ENCODE measurements at places on chromosomes 12 and 14.

DNA sequence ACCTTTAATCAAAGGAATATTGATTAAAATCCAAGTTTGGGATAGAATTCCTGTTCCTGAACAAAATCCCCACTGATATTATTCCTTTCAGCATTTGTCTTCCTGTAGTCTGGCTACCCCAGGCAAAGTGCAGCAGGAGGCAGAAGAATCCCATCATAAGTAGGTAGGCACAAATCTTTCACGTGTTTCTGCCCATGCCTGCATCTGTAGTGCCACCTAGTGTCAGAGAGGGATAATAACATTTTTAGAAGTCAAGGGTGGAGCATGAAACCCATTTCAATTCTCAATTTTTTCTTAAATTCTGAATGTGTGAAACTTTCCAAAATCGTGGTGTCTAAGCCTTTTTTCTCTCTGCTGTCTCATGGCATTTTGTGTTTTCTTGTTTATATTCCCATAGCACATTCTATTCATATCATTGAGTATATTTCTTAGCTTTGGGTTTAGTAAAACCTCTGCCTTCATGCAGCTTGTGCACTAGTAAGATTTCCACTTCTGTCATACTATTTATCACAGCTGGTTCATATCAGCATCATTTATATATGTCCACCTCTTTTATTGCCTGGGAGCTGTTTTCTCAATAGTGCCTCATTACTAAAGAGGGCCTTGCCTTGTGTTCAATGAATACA is 47.8 kb upstream of the RERG start:
- no peak for DNase-seq

- no peak for DNase-seq
Observed at GRCh38 chr12:10097521-10097920, 1.3 kb downstream of the CLEC1A start.

- no peak for DNase-seq
Observed at GRCh38 chr14:59465316-59466135, at the start of gene GPR135. GPR135 (minus strand) TSS chr14:59465380; CDS start chr14:59465226, 154 bp downstream.

- DNase-seq, result no peak
Observed at GRCh38 chr12:91577586-91578539, 395.2 kb upstream of the DCN start.

GRCh38 chr12:2826721-2827515 is 7.9 kb downstream of the NRIP2 start:
- no peak for DNase-seq

- no peak for DNase-seq
Observed at GRCh38 chr12:57456145-57456700, 1.1 kb downstream of the INHBE start.

- no peak for DNase-seq
Observed at GRCh38 chr12:132566516-132567131, 43.8 kb downstream of the LRCOL1 start.

DNA sequence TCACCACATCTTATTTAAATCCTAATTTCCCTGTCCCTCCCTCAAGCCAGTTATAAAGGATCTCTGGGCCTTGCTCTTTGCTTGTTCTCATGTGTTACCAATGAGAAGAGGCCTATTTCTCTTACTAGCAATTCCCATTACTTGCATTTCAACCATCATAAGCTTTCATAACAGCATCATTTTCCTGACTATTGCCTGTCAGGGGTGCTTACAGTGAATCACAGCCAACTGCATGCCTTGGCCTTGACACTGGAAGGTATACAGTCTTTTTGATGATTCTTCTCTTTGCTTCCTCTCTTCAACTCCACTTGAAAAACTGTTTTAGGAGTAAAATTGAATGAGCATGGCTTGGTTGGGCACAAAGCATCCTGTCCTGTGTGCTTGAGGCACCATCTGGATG is 127.0 kb downstream of the NPAS3 start:
- DNase-seq, result no peak

DNA sequence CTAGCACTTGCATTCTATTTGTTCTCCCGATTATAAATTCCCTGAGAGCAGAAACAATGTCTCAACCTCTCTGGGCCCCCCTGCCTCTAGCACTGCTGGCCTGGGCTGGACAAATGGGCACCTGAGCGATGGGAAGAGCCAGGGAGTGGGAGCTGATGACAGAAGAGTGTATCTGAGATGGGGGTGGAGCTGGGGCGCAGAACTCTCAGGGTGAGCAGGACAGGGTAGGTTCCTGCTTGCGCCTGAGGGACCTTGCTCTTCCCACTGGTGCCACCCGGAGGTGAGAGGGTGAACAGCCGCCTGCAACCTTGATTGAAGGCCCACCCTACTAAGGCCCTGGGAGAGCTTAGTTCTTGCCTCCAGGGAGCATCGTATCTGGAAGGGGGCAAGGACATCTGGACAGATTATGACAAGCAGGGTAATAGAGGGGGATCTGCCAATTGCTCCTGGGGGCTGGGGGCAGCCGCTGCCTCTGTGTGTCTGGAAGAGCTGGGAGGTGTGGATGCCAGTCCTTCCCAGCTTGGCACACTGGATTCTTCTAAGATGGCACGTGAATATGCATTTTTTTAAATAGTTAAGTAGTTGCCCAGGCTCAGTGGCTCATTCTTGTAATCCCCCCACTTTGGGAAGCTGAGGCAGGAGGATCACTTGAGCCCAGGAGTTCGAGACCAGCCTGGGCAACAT is 43.0 kb upstream of the TSPAN9 start:
- no peak for DNase-seq

- DNase-seq, result no peak
Observed at GRCh38 chr14:80403036-80403435, 191.7 kb upstream of the DIO2 start.

- no peak for DNase-seq
Observed at GRCh38 chr14:81005540-81006228, 50.3 kb downstream of the TSHR start.

- no peak for DNase-seq
Observed at GRCh38 chr12:116750298-116750697, 12.2 kb downstream of the RNFT2 start.

DNA sequence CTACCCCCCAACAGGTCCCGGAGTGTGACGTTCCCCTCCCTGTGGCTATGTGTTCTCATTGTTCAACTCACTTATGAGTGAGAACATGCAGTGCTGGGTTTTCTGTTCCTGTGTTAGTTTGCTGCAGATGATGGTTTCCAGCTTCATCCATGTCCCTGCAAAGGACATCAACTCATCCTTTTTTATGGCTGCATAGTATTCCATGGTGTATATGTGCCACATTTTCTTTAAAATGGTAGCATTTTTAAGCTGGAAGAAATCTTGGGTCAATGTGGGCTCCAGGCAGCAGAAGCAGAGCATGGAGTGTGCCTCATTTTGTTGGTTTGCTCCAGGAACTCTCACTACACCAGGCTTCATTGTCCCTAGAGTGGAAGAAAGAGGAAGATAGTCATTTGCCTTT is 47.6 kb upstream of the ITPR2 start:
- no peak for DNase-seq

GRCh38 chr12:41013881-41014642 is 174.1 kb upstream of the PDZRN4 start:
- DNase-seq, result no peak

DNA sequence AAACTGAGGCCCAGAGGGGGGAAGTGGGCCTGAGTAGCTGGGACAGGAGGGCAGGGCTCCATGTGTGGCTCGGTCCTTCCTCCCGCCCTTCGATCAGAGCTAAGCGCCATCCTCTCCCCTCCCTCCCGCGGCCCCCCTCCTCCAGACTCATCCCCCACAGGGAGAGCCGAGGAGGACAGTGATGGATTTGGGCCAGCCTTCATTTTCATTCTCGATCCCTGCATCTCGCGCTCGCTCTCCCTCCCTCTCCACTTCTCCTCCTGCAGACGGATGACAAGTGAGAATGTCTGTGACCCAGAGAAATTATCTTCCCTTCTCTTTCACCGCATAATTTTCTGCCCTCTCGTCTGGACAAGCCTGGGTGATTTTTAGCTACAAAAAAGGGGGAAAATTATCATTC is 183.3 kb downstream of the RBM19 start:
- no peak for DNase-seq

DNA sequence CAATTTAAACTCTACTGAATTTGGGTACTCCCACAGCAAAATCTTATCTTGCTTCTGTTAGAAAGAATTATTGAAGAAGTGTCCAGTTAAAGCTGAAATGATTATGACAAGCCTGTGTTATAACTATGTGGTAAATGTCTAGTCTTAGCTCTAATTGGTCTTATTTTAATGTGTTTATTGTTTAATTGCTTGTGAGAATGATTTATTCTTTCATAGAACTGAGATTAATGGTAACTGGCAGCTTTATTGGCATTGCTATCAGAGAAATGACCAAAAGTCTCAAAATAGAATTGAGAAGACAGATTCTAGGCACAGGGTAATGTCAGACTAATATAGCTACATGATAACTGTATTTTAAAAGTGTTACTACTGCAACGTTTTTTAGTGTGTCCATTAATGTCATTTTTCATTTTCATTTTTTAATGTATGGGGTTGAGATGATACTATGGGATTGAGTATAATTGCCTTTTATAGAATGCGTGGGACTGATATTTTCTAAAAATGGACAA is 458.7 kb downstream of the AEBP2 start:
- DNase-seq, result no peak

DNA sequence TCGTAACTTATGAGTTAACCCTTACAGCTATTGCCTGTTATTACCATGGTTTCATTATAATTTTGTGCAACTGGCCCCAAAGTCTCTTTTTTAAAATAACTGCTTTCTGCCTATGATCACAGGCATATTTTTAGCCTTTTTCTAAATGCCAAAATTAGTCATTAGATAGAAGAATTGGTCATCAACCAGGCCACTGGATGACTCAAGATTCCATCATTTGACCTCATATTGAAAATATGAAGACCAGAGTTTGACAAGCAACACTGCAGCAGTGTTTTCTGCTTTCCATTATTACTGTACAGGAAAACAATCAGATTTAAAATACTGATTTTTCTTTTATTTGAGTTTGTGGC is 54.7 kb upstream of the OTOGL start:
- no peak for DNase-seq

DNA sequence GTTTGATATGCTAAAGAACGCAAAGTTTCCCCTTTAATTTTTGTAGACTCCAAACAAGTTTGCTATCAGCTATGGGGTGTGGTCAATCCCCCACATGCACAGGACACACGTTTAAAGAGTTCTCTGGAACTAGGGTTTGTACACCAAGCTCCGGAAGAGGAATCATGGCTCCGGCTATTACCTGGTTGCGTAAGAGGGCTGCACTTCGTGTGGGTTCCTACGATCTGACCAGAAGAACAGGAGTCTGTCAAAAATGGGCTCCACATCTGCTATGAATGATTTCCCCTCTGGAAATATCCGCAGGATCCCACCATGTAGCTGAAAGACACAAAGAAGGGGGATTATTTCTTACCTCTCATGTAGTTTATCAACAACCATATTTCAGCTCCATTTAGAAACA is 22.0 kb downstream of the EGLN3 start:
- DNase-seq, result no peak

- no peak for DNase-seq
Observed at GRCh38 chr14:49882826-49883694, 9.8 kb upstream of the ARF6 start.

GRCh38 chr12:50790081-50790480 is 26.2 kb downstream of the ATF1 start:
- no peak for DNase-seq

DNA sequence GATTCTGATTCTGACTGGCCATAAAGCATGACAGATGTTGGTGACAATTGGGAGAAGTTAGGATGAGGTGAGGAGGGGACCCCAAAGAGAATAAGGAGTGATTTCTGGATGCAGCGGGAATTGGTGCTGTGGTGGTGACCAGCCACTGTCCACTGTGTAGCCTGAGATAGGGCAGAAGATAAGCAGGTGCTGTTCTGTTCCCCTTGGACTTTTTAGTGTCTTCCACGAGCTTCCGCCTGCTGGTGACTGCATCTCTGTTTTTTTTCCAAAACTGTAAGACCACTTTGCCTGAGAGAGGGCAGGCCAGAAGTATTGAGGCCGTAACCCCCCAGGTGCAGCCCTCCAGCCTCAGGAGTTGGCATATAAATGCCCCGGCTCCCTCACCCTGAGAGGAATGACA is 161.2 kb upstream of the MYL2 start:
- no peak for DNase-seq

GRCh38 chr12:122545855-122546254 is 18.8 kb downstream of the KNTC1 start:
- DNase-seq, result no peak

DNA sequence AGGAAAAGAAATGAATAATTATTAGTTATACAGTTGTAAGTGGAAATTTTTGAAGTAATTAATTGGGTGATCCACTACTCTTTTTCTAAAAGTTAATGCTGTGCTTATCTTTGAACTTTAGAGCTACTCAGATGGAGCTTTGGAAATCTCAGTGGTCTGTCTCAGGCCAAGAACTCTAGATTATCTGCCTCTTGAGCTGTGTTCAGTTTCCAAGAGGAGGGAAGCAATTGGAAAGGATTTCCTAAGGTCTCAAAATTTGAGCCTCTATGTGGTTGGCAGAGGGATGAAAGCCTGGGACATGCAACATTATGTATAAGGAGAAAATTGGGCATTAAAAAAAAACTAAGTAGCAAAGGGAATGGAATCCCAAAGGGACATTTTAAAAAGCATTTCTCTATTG is 334.0 kb upstream of the PRICKLE1 start:
- no peak for DNase-seq

DNA sequence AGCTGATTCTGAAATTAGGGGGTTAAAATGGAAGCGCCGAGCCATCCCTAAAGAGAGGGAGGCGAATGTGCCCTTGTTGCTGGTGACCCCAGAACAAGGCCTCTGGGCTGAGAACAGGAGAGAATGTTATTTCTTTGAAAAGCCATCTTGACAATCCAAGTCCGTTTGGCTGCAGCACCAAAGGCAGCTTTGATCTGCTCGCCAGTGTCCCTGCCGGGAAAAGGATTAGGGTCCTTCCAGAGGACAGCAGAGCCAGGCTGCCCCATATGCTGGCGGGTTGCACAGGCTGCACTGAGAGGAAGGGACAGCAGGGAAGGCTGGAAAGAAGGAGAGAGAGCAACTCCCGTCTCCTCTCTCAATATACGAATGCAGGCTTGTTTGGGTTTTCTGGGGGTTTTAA is 141.7 kb downstream of the TMEM132C start:
- DNase-seq, result no peak
